ENCODE measurements at places on chromosomes 1 and 21. TPM values are rescaled to one million over a fixed set of nuclear protein-coding genes. Genes with fewer than 3 reads are reported as not detected.

Gene KRTAP7-1
- total RNA-seq = not detected

Gene OR2L3
- total RNA-seq = not detected

- no peak overlapping the region for H3K27ac ChIP-seq
- H3K4me3 ChIP-seq = no peak overlapping the region
- no peaks in the 10 kb centered on the region for H3K27me3 ChIP-seq
- H3K4me1 ChIP-seq = no peaks in the 10 kb centered on the region
Measured at GRCh38 chr1:160826546-160826945, 30.6 kb downstream of the LY9 start.

- no peak overlapping the region for H3K4me3 ChIP-seq
- no peaks in the 10 kb centered on the region for H3K27me3 ChIP-seq
- H3K27ac ChIP-seq = no peak overlapping the region
Measured at GRCh38 chr1:25549273-25550154, 6.1 kb downstream of the LDLRAP1 start.

Gene SLC1A7
- not detected for total RNA-seq

Gene NBPF20
- total RNA-seq = 0.22 TPM

DNA sequence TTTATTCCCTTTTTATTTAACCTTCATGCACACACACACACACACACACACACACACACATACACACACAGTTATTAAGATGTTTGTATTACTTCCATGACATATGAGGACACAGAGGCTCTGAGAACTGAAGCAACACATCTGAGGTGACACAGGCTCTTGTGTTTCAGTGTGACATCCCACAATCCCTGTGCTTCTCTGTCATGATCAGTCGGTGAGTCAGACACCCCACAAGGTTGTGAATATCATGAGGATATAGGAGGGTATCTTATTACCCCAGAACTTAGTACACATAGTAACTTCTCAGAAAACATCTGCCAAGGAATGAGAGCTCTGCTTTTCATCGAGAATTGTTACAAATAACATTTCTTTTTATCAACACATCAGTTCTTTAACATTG lies 459.3 kb downstream of the PLPP3 start:
- no peaks in the 10 kb centered on the region for H3K36me3 ChIP-seq
- H3K27me3 ChIP-seq = no peaks in the 10 kb centered on the region
- no peak for DNase-seq
- H3K4me3 ChIP-seq = no peak overlapping the region

DNA sequence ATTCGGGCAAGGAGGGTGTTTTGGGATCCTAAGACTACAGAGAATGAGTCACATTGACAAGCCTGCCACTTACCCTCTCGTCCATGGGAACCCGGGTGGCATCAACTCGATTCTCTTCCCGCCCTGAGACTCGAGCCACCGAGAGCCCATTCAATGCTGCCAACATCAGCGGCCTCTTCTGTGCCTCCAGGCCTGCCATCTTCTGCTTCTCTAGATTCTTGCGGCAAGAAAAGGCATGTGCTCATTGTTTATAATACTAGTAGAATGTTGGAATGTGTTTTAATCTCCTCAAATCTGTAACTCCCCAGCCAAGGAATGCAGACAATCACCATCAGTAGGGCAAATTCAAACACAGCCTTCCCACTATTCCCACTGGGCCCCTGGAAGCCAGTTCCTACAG lies 96.9 kb downstream of the SMYD2 start:
- DNase-seq = no peak
- H3K27me3 ChIP-seq = no peaks in the 10 kb centered on the region
- peaks cover 8% of the 10 kb centered on the region for H3K4me1 ChIP-seq
- H3K4me3 ChIP-seq = no peak overlapping the region

- H3K4me1 ChIP-seq = peaks cover 30% of the 10 kb centered on the region
- H3K27me3 ChIP-seq = no peaks in the 10 kb centered on the region
- no peak overlapping the region for H3K27ac ChIP-seq
- DNase-seq = no peak
Measured at GRCh38 chr1:204094313-204094729, 21.4 kb downstream of the SOX13 start.

Gene GSTM5
- total RNA-seq = not detected

All from H9 (cell line).